NCI-H2081 treated with DMSO at 0.1 percent for 48 hours (cell line): ENCODE measurements at places on chromosomes 2 and 18.

DNA sequence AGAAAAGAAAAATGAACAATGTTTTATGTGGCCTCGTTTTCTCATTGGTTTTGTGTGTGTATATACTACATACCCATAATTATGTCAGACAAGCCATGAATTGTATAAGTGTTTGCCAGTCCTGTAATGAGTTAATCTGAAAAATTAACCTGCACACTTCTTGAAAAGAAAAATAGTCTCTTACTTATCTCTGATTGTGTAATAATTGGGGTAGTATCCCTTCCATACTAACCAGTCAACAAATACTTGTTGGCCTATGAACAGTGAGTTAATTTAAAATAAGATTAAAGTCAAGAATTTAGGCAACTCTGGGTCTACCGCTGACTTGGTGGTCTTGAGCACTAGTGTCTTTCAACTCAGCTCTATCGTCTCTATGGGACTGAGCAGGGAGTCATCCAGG is 48.8 kb downstream of the ACVR1 start:
- no peak for DNase-seq

DNA sequence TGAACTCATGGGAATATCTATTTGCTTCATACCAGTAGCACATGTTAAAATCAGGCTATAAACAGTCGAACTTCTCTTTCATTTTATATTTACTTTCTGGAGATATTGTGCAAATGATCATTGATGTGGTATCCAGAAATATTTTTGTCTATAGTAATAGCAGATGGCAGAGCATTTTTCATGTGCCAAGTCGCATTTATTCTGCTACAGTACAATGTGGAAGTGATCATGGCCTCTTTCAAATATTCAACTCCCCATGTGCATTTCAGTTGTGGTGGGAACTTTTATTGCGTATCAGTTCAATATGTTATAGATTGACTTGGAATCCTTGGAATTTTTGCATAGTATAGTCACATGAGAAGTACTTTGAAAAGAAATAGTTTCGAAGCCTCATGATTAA is 57.4 kb downstream of the RHBDD1 start:
- no peak for DNase-seq

DNA sequence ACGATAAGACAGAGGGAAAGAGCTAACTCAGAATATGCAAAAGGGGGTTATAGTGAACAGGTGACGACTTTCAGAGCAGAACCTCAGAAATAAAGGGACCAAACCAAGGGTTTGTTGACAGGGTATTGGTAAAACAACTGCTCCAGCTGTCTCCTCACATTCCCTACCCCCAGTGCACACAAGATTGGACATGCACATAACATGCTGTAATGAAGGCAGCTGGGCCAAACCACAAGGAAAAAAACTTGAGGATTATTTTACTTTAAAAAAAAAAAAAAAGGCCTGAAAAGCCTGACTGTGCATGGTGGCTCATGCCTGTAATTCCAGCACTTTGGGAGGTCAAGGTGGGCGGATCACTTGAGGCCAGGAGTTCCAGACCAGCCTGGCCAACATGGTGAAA is 3.5 kb downstream of the RBM43 start:
- DNase-seq: no peak

- no peak for DNase-seq
These were observed 99.8 kb downstream of the COPS8 start for GRCh38 chr2:237185553-237185925.

DNA sequence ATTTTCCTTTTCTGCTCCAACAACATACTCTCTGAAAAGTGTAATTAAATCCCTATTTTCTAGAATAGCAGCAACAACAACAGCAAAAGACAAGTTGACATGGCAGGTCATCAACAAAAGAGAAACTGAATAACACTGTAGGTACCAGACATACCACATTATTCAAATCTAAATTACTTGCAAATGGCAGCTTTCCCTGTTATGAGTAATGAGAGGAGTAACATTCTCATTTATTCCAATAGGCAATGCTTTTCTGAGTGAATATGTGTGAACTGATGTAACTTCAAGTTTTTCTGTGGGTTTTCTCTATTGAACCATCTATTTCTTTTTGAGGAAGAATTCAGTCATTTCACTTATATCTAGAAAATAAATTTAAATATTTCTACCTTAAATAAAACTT is 501.5 kb downstream of the TRIB2 start:
- DNase-seq: no peak
